Left lung (tissue), 14 donors: ENCODE measurements at places on chromosomes 7 and 10. TPM values are rescaled to one million over a fixed set of nuclear protein-coding genes. Genes with fewer than 3 reads are reported as not detected.

- no peak for DNase-seq
Measured at GRCh38 chr10:80487791-80488538, 33.9 kb downstream of the TSPAN14 start.

DNA sequence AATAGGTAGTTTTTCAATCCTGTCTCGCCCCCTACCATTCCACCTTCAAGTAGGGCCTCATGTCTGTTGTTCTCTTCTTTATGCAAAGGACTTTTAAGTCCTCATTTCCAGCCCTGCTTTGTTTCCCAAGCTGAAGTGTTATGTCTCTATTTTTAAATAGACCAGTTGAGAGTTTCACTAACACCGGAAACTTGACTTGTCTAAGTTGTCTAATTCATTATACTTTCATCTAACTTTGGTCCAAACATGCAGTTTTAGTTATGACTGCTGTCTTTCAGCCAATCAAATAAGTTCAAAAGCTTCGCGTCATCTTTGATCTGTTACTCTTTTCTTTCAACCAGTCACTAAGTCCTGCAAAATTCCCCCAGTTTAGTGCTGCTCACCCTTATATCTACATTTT, 32.8 kb downstream of the PCGF5 start:
- no peak for DNase-seq

- DNase-seq, result no peak
Measured at GRCh38 chr10:30216821-30217220, 132.3 kb downstream of the MTPAP start.

MBL2 gene
- total RNA-seq, result not detected

- DNase-seq, result no peak
Measured at GRCh38 chr7:75819711-75820110, 6.1 kb upstream of the CCL24 start.

RBP3 gene
- total RNA-seq, result not detected
